Hematopoietic multipotent progenitor cell treated with erythropoietin and hydrocortisone succinate and interleukin-3 and kit ligand, for 8 days (in vitro differentiated cells): ENCODE measurements at places on chromosomes 5 and 9.

- no peak for DNase-seq
Observed at GRCh38 chr5:122439645-122440044, 127.6 kb downstream of the SNCAIP start.

GRCh38 chr9:23686257-23686656 is 139.8 kb downstream of the ELAVL2 start:
- no peak for DNase-seq

DNA sequence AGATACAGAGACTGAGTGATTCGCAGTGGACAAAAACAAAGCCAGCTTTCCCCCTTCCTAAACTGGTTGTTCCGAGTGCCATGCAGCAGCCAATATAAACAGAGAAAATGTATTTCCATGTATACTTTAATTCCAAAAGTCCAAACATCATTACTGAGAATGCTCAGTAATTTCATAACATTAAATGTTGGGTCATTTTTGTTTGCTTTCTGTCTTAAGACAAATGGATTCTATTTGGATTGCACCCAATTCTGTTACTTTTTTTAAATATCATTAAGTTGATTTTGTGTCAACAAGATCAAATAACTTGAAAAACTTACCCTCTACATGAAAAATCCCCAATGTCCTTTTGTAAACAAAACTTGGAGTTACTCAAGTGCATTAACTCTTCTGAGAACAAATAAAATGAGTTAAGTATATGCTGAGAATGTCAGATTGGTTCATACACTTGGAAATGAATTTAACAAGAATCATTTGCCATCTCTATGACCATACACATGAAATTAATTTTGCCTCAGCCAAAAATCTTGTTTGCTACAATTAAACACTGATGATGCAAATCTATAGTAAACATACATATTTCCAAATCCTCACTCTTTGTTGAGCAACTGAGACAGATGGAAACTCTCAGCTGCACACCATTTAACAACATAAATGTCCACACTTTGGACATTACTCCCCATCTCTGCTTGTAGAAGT is 19.4 kb downstream of the LURAP1L start:
- no peak for DNase-seq

DNA sequence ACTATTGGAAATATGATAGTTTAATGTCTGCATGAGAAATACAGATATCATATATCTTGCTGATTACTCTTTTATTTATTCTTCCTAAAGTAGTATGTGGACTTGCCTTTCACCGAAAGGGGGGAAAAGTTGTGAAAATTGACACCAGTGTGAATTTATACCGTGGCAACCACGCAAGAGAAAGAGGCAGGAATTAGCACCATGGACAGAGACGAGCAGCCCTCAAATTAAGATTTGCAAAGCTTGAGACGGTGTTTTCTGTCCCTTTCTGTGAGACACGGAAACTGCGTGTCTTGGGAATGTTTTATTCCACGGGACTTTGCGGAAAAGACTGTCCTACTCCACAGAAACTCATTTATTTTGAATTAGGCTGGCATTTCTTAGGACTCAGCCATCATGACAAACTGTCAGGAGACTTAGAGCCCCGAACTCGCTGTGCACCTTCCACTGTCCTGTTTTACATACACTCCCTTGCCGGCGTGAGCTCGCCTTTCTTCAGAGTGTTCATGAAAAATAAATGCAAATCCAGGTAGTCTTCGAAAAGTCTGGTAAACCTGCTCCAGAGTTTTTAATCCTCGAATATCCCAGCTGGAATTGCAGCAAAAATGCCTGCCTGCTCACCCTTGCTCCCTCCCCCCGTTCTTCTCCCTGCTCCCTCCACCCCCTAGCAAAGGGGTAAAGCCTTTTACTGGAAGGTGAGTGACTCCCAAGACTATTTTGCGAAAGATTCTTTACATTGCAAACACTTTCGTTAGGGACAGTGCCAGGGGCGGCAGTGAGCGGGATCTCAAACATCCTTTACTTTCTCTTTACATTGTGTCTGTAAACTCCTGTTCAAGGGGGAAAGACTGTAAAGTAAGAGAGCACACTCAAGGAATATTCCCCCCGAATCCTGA is 3.8 kb upstream of the ELAVL2 start:
- no peak for DNase-seq

GRCh38 chr5:135350536-135350935 is 48.5 kb downstream of the MACROH2A1 start:
- DNase-seq, result no peak

DNA sequence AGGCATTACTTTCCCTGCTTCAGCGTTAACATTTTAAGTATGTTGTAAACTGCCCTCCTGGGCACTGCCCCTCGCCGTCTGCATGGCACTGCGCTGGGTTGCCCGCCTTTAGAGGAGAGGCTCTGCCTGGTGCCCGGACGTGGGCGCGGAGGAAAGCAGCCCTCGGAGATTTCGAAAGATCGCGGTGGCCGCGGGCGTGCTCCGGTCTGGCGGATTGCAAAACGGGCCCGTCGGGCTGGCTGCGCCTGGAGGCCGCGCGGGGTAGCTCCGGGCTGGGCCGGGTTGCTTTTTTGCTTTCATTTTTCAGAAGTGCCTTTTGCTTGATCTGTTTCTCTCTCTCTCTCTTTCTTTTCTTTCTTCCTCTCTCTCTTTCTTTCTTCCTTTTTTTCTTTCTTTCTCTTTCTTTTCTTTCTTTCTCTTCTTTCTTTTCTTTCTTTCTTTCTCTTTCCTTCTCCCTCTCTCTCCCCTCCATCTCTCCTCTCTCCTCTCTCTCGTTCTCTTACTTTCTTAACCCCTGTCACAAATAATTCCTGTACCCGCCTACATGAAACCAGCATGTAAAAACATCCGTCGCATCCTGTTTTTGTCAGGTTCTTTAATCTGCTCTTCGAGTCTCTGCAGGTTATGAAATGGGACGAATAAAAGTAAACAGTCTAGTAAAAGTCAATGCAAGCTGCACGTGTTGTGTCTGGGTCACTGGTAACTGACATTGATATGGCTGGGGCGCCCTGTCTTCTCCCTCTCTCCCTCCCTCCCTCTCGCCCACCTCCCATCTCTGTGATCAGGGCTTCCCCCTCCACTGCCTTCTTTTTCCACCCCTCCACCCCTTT is 1.7 kb downstream of the FST start:
- DNase-seq, result peak; percentile 52

GRCh38 chr5:66814146-66814991 is 218.2 kb downstream of the MAST4 start:
- peak; percentile 60 for DNase-seq
